Type B pancreatic cell (in vitro differentiated cells): ENCODE measurements at places on chromosomes 13 and 19.
A peak's percentile ranks its signal among the peaks of the same experiment; 100 is the strongest.

DNA sequence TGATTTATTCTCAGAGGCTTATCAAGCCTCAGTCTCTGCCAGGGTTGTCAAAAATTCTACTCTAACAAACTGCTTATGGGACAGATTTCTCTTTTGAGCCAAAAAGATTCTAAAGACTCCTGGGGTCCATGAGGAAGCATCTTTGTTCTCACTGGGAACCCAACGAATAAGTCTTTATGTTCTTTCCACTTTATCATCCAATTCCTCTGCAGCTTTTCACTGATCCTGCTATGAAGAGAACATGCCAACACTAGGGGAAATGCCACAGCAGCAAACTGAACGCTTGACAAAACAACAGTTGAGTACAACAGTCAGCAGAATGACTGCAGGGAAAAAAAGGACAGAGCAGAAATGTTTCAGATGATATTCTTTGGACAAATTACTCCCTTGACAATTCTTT is 22.2 kb downstream of the DCLK1 start:
- no peak for DNase-seq

- no peak for DNase-seq
Observed at GRCh38 chr13:36493046-36493445, 60.8 kb downstream of the CCNA1 start.

DNA sequence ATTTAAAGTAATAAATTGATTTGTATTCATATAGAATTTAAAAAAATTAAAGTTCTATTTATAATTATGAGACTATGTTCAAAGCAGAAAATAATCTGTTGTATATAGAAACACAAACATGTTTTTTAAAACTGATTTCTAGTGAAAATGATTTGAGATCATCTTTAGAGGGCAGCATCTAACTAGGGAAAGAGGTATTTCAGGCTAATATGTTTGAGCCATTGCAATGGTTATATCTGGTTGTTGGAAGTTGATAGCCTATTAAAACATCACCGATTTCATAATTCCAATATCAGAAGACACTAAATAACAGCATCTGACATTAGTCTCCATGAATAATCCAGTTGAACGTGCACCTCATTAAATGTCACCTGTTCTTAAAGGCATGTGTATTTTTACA is 79.8 kb upstream of the SLITRK6 start:
- no peak for DNase-seq

DNA sequence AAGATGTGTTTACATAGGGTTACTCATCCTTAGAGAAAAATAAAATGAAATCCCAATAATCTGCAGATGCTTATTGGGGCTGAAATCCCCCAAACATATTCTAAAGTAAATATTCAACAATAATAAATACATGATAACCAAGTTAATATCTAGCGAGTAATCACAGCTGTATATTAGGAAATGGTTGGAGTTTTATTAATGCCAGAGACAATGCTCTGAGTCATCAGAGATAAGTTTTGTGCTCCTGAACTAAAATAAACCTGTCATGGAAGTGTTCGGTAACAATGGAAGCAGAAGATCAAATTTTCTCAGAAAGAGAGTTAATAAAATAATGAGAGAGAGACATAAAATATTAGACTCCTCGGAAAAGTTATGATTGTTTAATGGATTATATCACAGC is 31.4 kb downstream of the FLT1 start:
- no peak for DNase-seq

GRCh38 chr13:37515226-37515625 is 83.3 kb downstream of the POSTN start:
- DNase-seq, result no peak

- no peak for DNase-seq
Observed at GRCh38 chr13:29845440-29846056, 4.9 kb downstream of the UBL3 start.

GRCh38 chr13:43444081-43444480 is 342.7 kb downstream of the ENOX1 start:
- no peak for DNase-seq

- no peak for DNase-seq
Observed at GRCh38 chr19:30781519-30781918, 409.3 kb downstream of the ZNF536 start.

DNA sequence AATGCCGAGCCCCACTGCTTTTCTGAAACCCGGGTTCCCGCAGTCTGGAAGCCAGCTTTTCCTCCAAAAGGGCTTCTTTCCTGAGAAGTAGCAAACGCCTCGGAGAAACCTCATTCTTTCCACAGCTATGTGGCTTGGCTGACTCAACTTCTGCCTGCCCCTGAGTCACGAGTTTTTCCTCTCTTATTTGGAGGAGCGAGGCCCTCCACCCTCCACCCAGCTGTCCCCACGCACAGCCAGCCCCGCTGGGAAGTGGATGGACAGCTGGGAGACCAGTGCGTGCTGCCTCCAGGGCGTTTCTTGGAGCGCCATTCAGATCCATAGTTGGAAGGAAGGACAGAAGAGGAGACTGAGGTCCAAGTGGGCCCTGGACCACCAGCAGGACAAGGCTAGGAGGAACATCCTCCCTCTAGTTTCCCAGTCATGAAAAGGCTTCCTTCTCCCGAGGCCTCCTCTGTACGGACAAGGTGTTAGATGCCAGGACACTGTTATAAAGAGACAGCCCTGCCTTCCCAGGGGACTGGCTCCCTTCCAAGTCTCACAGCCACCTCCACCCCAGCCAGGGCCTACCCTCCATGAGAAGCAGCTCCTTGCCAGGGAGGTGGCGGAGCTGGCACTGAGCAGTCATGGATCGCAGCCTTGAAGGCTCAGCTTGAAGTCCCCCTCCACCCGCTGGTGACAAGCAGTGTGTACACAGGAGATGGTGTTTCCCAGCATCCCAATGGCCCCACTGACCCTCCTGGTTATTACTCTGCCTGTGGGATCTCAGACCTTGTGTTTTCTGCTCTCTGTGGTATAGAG is 2.5 kb upstream of the PLEKHF1 start:
- no peak for DNase-seq

GRCh38 chr13:68588623-68589022 is 1358.5 kb upstream of the PCDH9 start:
- DNase-seq, result no peak

GRCh38 chr19:4910594-4911281 is 1.4 kb downstream of the UHRF1 start:
- no peak for DNase-seq

DNA sequence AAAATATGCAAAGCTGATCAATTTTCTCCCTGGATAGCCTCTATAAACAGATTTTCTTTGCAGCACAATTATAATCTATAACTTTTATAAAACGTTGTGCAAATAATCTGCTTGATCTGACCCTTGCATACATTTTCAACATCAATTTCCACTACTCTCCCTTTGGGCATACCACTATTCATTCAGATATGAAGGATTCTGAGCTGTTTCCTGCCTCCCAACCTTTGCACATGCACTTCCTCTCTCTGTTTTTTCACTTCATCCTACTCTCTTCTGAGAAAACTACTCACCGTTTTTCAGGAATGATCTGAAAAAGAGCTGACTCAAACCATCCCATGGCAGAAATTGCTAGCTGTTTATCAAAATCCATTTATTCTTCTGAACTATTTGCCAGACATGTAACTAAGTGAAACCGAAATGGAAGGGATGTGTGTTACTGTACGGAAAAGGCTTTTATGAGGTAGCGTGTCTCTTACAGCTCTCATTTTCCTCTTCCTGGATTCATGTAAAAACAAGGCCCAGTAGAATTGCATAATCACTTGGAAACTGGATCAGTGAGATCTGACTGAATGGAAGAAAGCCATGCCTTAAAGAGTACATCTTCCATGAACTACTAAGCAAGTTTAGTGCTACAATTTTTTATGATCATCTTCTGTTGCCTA is 1447.3 kb upstream of the MIR17HG start:
- no peak for DNase-seq

- DNase-seq, result no peak
Observed at GRCh38 chr19:16615808-16616207, 12.2 kb downstream of the MED26 start.

- no peak for DNase-seq
Observed at GRCh38 chr13:104198801-104199200, 1132.6 kb upstream of the SLC10A2 start.

GRCh38 chr19:46787331-46788261 is 798 bp downstream of the SLC1A5 start:
- DNase-seq, result peak; percentile 76

- DNase-seq, result no peak
Observed at GRCh38 chr19:8184274-8184673, 24.9 kb upstream of the CERS4 start.

DNA sequence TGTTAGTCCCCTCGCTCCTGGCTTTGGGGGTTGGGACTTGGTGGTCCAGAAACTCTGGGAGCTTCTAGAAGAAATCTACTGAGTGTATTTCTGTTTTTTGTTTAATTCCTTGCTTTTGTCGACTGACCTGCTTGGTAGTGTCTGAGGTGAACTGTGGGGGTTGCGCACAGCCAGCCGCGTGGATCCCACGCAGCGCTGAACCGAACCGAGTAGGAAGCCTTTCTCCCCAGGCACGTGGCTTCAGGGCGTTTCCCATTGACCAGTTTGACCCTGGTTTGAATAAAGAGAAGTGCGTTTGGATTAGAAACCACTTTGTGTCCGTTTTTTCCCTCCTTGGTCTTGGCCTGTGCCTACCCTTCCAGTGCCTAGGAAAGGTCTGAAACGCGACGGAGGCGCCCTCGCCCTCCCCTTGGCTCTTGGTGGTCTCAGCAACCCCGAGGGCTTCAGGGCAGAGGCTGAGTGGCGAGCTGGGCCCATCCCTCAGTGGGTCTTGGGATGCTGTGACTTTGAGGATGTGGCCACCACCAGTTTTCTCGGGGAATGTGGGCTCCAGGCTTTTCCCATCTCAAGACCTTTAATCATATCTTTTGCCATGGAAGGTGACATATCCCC is 2.7 kb upstream of the RPS15 start:
- no peak for DNase-seq

GRCh38 chr13:77696879-77697216 is 639 bp upstream of the SLAIN1 start:
- no peak for DNase-seq

DNA sequence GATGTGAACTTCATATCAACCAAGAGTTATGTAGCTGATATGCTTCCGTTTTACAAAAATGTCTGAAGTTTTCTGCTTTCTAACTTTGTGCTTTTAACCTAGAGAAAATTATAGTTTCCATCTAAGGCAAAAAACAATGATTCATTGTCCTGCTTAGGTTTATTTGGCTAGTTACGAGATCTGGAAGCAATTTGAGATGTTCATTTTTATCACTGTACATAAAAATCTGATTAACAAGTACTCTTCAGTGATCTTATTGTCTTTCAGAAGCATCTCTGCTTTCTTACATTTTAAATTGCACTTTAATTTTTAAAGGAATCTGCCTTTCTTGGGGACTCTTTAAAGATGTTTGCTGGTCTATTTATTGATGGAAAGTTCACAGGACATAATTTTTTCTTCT is 188.1 kb downstream of the RFC3 start:
- no peak for DNase-seq

DNA sequence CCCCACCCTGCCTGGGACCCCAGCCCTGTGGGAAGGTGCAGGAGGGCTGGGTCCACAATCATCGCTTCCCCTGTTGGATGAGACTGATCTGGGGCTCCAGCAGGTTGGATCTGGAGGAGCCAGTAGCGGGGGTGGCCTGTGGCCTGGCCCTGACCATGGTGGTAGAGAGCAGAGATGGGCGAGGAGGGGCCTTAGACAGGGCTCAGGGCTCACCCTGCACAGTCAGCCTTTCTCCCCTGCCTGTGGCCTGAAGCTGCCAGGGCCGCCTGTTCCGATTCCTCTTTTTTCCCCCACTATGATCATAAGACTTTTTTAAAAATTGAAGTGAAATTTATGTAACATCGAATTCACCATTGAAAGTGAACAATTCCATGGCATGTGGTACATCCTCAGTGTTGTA is 18.2 kb downstream of the SIN3B start:
- DNase-seq, result no peak

GRCh38 chr19:10110076-10110971 is 1.2 kb upstream of the P2RY11 start:
- DNase-seq, result no peak

DNA sequence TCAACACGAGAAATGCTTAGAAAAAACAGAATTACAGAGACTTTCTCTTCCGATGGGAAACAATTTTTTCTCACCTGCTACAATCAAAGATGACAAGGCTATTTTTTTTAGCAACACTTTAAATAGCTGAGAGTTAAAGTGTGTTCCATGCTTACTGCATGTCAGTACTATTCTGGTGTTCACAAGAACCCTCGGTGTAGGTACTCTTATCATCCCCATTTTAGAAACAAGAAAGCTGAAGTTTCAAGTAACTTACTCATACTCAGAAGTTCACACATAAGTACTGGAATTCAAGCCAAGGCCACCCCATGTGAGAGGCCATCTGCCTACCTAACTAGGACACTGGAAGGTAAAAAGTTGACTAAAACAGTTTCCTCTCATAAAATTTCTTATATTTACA is 9.0 kb upstream of the TNFRSF19 start:
- no peak for DNase-seq

DNA sequence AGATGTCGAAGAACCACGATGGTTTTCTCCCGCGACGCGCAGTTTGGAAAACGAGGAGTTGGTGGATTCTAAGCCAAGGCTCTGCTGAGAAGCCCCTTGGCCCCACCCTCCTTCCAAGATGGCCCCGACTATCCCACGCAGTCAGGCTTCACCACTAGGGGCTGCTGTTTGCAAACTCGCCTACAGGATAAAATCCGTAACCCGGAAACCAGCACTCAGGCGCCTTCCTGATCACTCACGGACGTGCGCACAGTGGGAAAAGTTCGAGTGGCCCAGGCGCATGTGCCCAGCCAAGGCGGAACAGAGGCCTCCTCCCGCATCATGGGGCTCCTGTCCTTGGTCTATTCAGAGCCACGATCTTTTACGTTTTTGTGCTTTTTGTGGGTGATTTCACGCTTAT is 19.2 kb upstream of the UQCR11 start:
- no peak for DNase-seq

GRCh38 chr19:4189641-4190040 is 7.2 kb downstream of the ANKRD24 start:
- no peak for DNase-seq

DNA sequence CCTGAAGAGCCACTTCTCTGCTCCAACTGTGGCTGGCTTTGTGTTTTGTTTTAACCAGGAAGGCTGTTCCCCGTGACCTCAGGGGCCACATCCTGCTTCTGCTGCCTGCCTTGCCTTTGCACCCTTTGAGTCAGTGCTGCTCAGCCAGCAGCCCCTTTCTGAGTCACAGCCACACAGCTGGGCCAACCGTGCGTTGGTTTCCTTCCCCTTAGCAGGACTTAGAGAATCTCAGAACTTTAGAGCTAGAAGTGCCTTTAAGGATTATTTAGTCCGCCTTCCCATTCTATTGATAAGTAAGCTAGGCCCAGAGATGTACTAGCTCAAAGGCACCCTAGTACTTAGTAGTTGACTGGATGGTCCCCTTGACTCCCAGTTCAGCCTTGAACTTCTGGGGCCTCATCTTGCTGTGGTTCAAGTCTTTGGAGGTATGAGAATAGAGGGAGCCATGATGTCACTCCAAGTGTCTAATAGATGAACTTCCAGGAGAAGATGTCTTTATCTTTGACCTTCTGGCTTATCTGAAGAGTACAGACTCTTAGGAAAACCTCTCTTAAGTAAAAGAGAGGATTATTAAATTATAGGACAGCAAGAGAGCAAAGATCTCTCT is 8.0 kb downstream of the RGCC start:
- DNase-seq, result no peak
